ENCODE measurements at places on chromosomes 12 and 14.

GRCh38 chr14:53824061-53824460 lies 132.6 kb downstream of the BMP4 start:
- DNase-seq = no peak

- DNase-seq = no peak
Measured at GRCh38 chr14:69694730-69695281, 72.1 kb upstream of the SRSF5 start.

- DNase-seq = no peak
Measured at GRCh38 chr12:50514526-50515276, 9.9 kb downstream of the DIP2B start.

GRCh38 chr14:51716610-51717009 lies 64.9 kb downstream of the FRMD6 start:
- no peak for DNase-seq

GRCh38 chr12:72136792-72137191 lies 135.4 kb upstream of the TRHDE start:
- no peak for DNase-seq

GRCh38 chr14:22518073-22518472 lies 71.0 kb downstream of the DAD1 start:
- DNase-seq = no peak

GRCh38 chr14:100777366-100777817 lies 48.5 kb upstream of the MEG3 start:
- DNase-seq = no peak

DNA sequence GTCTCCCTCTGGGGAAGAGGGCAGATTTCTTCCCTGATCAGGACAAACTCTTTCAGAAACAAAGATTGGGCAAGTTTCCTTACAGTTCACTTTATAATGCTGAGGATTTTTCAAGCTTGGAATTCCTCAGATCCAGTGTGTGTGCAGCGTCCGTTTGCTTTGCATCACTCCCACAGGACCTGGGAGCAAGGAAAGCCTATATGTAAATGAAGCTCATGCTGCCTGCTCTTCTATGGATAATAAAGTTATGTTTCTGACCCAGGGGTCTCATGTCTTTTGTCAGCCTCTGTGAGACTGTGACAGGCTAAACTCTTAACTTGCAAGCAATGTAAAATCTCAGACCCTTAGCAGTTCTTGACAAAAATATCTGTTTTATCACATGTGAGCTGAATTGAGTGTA lies 41.6 kb downstream of the TRHDE start:
- no peak for DNase-seq

DNA sequence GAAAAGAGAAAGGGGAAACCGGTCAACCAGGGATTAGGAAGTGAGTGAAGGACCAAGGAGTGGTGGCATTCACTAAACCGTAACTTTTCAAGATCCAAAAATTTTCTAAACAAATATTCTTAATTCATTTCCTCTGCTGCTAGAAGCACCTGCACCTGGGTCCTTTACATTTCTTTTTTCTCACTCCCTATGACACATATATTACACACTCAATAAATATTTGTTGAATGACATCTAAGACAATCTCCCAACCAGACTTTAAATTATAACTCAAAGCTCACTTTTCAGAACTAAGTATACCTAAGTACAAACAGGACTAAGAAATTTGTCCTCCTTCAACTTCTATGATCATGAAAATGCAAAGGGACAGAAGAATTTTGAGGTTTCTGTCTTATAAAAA lies 11.1 kb downstream of the TTC5 start:
- DNase-seq = no peak

GRCh38 chr12:13101821-13102375 lies 1.6 kb downstream of the GSG1 start:
- peak; percentile 32 for DNase-seq

- no peak for DNase-seq
Measured at GRCh38 chr12:124030008-124030407, 57.0 kb downstream of the ZNF664 start.

DNA sequence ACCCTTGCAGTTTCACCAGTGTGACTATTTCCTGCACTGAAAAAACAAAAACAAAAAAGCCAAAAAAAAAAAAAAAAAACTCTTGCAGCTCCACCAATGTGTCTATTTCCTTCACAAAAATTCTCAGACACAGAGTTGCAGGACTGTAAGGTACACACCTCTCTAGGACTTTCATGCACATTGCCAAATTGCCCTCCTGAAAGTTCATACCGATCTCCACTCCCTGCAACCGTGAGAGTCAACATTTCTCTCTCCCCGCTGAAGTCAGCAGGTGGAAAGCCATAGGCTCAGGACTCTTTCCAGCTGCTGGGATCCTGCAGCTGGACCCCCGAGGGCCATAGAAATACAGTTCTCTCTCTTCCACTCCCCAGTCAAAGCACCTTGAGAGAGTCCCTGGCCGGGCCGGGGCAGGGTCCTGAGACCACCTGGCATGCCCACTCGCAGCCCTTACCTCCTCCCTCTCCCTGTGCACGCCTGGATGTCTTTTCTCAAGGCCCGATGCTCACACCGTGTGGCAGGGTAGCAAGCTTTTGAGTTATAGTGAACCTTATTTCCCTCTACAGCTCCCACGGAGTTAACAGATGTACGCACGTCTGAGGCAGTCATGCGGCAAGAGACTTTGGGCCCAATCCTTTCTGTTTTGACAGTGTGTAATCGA lies 23.6 kb downstream of the MMAB start:
- no peak for DNase-seq

- no peak for DNase-seq
Measured at GRCh38 chr14:39376667-39377403, 55.4 kb downstream of the FBXO33 start.

- DNase-seq = no peak
Measured at GRCh38 chr14:24071836-24072430, 571 bp downstream of the CPNE6 start.
